Fibroblast of the aortic adventitia (primary cell): ENCODE measurements at places on chromosomes 16 and 17.

- no peak for DNase-seq
These were observed 314 bp upstream of the ITGA2B start for GRCh38 chr17:44389723-44390202.

GRCh38 chr17:78014646-78015045 lies 56.1 kb downstream of the TNRC6C start:
- DNase-seq = no peak

DNA sequence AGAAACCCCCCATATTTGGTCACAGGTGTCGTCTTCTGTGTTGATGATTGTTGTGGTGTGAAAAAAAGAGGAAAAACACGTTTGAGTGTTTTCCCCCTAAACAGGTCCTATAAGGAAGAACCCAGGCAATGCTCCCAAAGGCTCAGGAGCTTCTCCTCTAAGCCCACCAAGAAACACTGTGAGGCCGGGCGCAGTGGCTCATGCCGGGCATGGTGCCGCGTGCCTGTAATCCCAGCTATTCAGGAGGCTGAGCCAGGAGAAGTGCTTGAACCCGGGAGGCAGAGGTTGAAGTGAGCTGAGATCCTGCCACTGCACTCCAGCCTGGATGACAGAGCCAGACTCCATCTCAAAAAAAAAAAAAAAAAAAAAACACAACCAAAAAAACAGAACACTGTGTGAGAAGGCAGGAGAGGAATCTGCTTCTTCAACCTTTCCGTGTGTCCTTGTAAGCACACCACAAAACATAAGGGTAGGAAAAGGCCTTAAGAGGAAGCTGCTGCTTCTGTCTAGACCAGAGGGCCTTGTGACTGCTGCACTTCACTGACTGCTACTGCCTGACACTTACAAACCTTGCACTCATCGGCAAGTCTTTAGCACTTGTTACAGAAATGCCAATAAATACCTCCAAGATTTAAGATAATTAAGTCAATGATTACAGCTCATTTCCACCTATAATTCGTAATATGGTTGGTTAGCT lies 9.3 kb downstream of the JPT1 start:
- DNase-seq = no peak

DNA sequence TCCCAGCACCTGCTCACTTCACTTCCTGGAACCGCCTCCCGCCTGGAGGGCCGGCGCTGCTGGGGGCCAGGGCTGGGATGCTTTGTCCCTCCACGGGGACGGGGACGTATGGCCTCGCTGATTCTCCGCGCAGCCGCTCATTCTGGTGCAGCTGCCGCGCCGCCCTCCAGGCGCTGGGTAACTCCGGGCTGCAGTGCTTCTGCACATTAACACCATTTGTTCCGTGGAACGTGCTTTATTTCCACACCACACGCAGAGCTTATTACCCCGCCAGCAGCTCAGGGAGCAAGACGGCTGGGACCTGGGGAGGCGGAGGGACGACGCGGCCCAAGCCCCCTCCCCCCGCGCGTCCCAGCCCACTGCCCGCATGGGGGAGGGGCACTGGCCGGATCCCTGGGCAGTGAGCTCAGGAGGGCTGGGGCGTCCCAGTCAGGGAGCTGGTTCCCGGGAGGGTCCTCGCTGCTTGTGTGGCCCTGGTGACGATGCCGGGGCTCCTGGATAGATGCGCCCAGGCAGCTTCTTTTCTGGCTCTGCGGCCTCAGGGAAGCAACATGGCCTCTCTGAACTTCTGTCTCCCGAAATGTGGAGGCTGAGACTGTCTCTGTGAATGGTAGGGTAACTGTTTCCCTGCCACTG lies 45.4 kb upstream of the ACSF3 start:
- no peak for DNase-seq

DNA sequence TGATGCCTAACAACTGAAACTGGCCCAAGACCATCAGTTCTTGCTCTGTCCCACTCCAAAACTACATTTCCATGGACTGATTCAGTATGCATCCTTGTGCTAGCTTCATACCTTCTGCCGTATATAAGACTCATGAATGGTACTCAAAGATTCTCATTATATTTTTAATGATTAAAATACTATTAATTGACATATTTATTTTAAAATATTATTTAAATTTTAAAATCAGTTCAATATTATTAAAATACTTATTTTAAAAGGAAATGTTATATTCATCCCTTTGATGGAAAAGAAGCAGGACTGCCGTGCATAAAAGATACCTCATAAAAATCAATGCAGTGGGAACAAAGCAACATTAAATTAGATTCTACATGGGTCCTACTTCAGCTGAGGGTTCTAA lies 153.4 kb downstream of the AXIN2 start:
- DNase-seq = no peak

- no peak for DNase-seq
These were observed 19.5 kb downstream of the MAP1LC3B start for GRCh38 chr16:87411375-87412271.

GRCh38 chr17:66287911-66288310 lies 14.5 kb upstream of the PRKCA start:
- DNase-seq = no peak

DNA sequence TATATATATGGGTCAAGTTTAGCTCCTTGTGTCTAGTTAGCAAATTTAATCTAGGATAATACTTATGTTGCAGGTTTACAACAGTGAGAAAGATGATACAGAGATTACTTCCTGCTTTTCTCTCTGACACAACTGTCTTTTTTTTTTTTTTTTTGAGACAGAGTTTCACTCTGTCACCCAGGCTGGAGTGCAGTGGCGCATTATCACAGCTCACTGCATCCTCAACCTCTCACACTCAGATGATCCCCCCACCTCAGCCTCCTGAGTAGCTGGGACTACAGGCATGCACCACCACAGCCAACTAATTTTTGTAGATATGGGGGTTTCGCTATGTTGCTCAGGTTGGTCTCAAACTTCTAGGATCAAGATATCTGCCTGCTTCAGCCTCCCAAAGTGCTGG lies 706.9 kb upstream of the SOX9 start:
- no peak for DNase-seq
